Regular cardiac myocyte (primary cell): ENCODE measurements at places on chromosomes 5 and 9. TPM values are rescaled to one million over a fixed set of nuclear protein-coding genes. Genes with fewer than 3 reads are reported as not detected.

The ADAMTS2 gene
- 56.0 and 57.8 TPM in 2 replicates for total RNA-seq

The RETREG1 gene
- total RNA-seq: 0.38 and 1.4 TPM in 2 replicates

The SHOC1 gene
- under 0.01 TPM in 2 replicates for total RNA-seq

The SH3GL2 gene
- under 0.01 TPM in 1 of 2 replicates, not detected in the other for total RNA-seq

The TMOD1 gene
- total RNA-seq: under 0.01 and 0.28 TPM in 2 replicates

The AGTPBP1 gene
- 18.4 and 24.8 TPM in 2 replicates for total RNA-seq

The ADAMTS13 gene
- 1.2 and 1.4 TPM in 2 replicates for total RNA-seq
